ENCODE measurements at places on chromosomes 11 and 22.

GRCh38 chr11:128841461-128842072 is 25.5 kb downstream of the KCNJ1 start:
- DNase-seq, result no peak

DNA sequence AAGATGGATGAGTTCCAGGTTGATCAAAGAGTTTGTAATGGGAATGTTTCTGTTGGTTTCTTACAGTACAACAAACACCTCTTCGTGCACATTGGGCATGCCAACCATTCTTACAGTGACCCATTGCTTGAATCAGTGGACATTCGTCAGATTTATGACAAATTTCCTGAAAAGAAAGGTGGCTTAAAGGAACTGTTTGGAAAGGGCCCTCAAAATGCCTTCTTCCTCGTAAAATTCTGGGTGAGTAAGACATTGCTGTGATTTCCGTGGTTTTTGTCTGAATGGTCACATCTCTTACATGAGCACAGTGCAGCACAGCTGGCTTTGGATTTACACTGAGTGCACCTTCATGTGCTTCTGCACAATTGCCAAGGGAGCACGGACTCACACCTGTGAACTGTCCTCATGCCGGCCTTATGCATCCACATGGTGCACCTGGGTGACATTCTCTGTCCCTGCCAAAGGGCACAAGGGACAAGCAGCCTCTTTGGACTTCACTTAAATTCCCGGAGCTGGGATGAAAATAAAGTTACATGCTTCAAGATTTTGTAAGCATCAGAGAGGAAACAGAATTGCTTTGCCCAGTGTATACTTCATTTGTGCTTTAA is 107.1 kb upstream of the RASSF10 start:
- no peak for DNase-seq

DNA sequence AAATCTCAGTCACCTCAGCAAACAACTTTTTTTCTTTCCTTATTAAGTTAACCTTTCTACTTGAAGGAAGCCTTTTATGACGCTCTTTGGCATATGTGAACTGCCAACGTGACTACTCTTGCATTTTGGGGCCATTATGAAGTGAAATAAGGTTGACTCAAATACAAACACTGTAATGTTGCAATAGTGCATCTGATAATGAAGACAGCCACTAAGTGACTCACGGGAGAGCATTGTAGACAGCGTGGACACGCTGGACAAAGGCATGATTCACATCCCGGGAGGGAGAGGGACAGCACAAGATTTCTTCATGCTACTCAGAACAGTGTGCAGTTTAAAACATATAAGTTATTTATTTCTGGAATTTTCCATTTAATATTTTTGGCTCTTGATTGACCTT is 560.8 kb downstream of the ETS1 start:
- no peak for DNase-seq

- no peak for DNase-seq
Measured at GRCh38 chr11:25755918-25756584, 575.9 kb upstream of the ANO3 start.

- DNase-seq, result no peak
Measured at GRCh38 chr11:14110629-14111028, 148.1 kb downstream of the SPON1 start.

- DNase-seq, result no peak
Measured at GRCh38 chr22:36160499-36160942, at the start of gene APOL3. APOL3 (minus strand) TSS chr22:36160755; CDS start chr22:36149055, 11,700 bp downstream.

GRCh38 chr11:123519055-123519796 is 89.2 kb downstream of the GRAMD1B start:
- DNase-seq, result no peak

GRCh38 chr11:134807997-134808396 is 396.0 kb upstream of the B3GAT1 start:
- DNase-seq, result no peak

DNA sequence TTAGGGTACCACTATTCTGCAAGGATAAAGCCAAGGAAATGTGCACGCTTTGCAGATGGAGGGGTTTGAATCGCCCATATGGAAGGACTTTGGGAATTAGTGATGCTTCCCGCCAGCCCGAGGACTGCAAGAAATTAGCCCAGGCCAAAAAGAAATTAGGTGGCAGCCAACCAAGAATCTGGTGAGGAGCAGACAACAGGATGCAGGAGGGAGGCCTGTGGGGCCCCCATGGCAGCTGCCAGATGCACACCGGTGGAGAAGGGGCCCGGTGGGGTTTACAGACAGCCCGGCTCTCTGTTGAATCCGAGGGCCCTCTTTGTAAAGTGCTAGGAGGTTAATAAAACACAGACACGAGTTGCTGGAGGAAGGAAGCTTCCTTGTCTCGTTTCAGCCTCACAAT is 73.5 kb downstream of the TIMP3 start:
- peak; percentile 73 for DNase-seq

DNA sequence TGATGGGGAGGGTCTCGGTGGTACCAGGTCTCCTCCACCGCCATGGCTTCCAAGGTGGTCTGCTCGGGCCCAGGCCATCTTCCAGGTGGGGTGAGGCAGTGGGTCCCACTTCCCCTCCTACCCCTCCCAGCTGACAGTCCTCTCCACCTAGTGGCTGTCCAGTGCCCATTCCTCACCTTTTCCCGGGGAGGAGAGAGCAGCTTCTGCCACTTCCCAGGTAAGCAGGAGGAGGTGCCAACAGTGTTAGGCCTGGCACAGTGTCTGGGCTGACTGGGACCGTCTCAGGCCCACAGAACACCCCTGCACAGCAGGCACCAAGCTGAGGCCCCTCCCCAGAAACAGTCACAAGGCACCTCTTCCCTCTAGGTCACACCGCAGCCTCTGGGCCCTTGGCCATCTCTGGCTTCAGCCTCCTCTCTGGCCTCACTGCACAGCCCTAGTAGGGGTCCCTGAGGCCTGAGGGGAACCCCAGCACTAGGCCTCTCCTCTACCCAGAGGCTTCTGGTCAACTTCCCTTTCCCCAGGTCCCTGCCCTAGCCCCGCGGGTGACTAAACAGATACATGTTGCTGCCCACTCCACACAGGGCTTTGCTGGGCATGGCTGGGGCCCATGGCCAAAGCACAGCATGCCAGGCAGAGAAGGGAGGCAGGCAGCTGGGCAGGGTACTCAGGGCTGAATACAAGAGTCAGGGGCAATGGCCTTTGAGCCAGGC is 2.3 kb upstream of the ANKRD13D start:
- no peak for DNase-seq

GRCh38 chr11:64529559-64530520 is 61.2 kb upstream of the SLC22A12 start:
- DNase-seq, result no peak

GRCh38 chr11:45180848-45181192 is 34.4 kb downstream of the PRDM11 start:
- DNase-seq, result no peak

- DNase-seq, result no peak
Measured at GRCh38 chr11:62918531-62918930, 2.6 kb downstream of the CHRM1 start.

- no peak for DNase-seq
Measured at GRCh38 chr11:47234669-47235100, 13.9 kb downstream of the ACP2 start.

DNA sequence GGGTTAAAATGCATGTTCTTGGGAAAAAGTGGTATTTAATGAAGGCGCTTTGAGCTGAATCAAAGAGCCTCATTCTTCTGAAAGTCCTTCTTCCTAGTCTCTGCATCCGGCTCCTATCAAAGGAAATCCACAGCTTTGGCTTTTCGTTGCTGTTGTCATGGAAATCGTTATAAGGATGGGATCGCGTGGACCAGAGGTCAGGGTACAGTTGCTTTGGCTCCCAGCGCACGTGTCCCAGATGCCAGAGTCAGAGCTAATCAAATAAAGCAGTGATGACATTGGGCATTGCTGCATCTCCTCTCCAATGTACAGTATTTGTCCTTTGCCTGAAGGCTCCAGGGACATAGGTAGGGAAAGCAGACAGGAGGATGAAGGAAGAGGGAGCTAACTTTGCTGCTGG is 181.9 kb downstream of the MYO18B start:
- DNase-seq, result no peak

GRCh38 chr22:46072981-46073682 is 77.2 kb upstream of the PPARA start:
- DNase-seq, result peak; percentile 42

- DNase-seq, result no peak
Measured at GRCh38 chr11:46635557-46636139, 18.3 kb downstream of the ATG13 start.

GRCh38 chr11:121650351-121651256 is 197.8 kb upstream of the SORL1-AS1 start:
- DNase-seq, result no peak

Data from right forelimb (tissue), 1 donor.